ENCODE measurements at places on chromosomes 1 and 21. TPM values are rescaled to one million over a fixed set of nuclear protein-coding genes. Genes with fewer than 3 reads are reported as not detected.

The KLF17 gene
- not detected for total RNA-seq

The ADPRS gene
- 13.0 TPM for total RNA-seq

The F5 gene
- total RNA-seq: 0.18 TPM

The FCRL6 gene
- total RNA-seq: not detected

The SPATA21 gene
- not detected for total RNA-seq

The ACTL8 gene
- not detected for total RNA-seq

The ALDH4A1 gene
- 6.6 TPM for total RNA-seq

The NCAM2 gene
- total RNA-seq: 62.0 TPM

The SLAMF9 gene
- not detected for total RNA-seq

The ANGPTL3 gene
- not detected for total RNA-seq

The ARHGEF10L gene
- total RNA-seq: 33.8 TPM

The GPR89A gene
- 40.9 TPM for total RNA-seq

The TSEN15 gene
- 33.3 TPM for total RNA-seq

The RGS13 gene
- not detected for total RNA-seq

The ESRRG gene
- 131 TPM for total RNA-seq

The AP4B1 gene
- 29.8 TPM for total RNA-seq

The SPRR2B gene
- not detected for total RNA-seq

The CR1L gene
- total RNA-seq: 0.73 TPM

The OR2T33 gene
- 0.64 TPM for total RNA-seq

The HHIPL2 gene
- 0.36 TPM for total RNA-seq

The MIER1 gene
- 30.2 TPM for total RNA-seq

The SERPINC1 gene
- total RNA-seq: not detected

The PROK1 gene
- not detected for total RNA-seq

The PEAR1 gene
- total RNA-seq: 1.8 TPM

The CSTB gene
- total RNA-seq: 4.4 TPM

The ACOT11 gene
- 6.4 TPM for total RNA-seq

The TTC22 gene
- total RNA-seq: 0.18 TPM

The IL19 gene
- total RNA-seq: not detected

The ZBTB8A gene
- 20.1 TPM for total RNA-seq

The ARMH1 gene
- 5.2 TPM for total RNA-seq

The TCEA3 gene
- total RNA-seq: 4.7 TPM

The NBPF6 gene
- total RNA-seq: 0.18 TPM

The OR2L8 gene
- total RNA-seq: 6.6 TPM

The SPRR2F gene
- total RNA-seq: not detected

The LSS gene
- total RNA-seq: 64.2 TPM

The C21orf91 gene
- 16.9 TPM for total RNA-seq

The VAMP4 gene
- total RNA-seq: 18.5 TPM

The NEK2 gene
- total RNA-seq: 10.3 TPM

The CASQ2 gene
- total RNA-seq: 0.64 TPM

The CFAP45 gene
- 1.1 TPM for total RNA-seq

The AGBL4 gene
- total RNA-seq: 8.8 TPM

The OSCP1 gene
- 17.1 TPM for total RNA-seq

The C1orf56 gene
- total RNA-seq: 2.9 TPM

The LMX1A gene
- total RNA-seq: 13.3 TPM

The LCE1C gene
- not detected for total RNA-seq

The MAB21L3 gene
- total RNA-seq: 0.36 TPM

The PLA2G2F gene
- total RNA-seq: not detected
